ENCODE measurements at places on chromosomes 6 and 20.

DNA sequence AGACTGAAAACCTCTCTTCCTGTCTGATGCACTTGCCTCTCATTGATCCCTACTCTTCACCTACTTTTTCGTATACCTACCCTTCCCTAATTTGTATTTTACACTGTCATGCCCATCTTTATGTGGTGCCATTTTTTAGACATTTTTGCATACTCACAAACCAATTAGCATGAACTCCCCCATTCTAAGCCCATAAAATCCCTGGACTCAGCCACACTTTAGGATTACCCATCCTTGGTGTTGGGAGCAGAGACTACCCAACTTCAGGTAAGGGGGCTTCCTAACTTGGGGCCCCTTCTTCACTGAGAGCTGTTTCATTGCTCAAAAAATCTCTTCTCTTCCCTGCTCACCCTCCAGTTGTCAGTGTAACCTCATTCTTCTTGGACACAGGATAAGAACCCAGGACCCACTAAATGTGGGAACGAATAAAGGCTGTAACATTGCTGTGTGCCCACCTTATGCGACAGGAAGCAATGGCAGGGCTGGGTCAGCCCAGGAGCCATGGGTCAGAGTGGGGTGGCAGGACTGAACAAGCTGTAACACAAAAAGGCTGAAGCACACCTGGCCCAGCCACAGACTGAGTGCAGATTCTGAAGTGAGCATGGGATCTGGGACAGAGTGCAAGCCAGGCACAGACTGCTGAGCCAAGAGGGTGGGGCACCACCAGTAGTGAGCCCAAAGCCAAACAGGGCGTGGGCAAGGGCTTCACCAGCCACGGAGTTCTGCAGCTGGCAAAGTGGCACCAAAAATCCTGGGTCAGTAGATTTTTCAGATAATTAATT is 789.1 kb upstream of the HS3ST5 start:
- no peaks in the 10 kb centered on the region for H3K36me3 ChIP-seq
- H3K4me1 ChIP-seq = no peaks in the 10 kb centered on the region
- H3K27ac ChIP-seq = no peak overlapping the region
- no peaks in the 10 kb centered on the region for H3K27me3 ChIP-seq

- no peaks in the 10 kb centered on the region for H3K4me1 ChIP-seq
- H3K4me3 ChIP-seq = no peak overlapping the region
- no peak for DNase-seq
- no peaks in the 10 kb centered on the region for H3K36me3 ChIP-seq
- no peak overlapping the region for H3K27ac ChIP-seq
- H3K27me3 ChIP-seq = no peaks in the 10 kb centered on the region
These were observed 81.7 kb downstream of the COL9A1 start for GRCh38 chr6:70221025-70221714.

GRCh38 chr6:168884050-168884645 is 369.5 kb downstream of the THBS2 start:
- no peaks in the 10 kb centered on the region for H3K4me1 ChIP-seq
- H3K4me3 ChIP-seq = peak overlapping the region; percentile 44
- peak; percentile 6 for DNase-seq
- H3K27ac ChIP-seq = no peak overlapping the region
- no peaks in the 10 kb centered on the region for H3K36me3 ChIP-seq

- DNase-seq = no peak
- no peaks in the 10 kb centered on the region for H3K4me1 ChIP-seq
- H3K4me3 ChIP-seq = no peak overlapping the region
- peaks cover 71% of the 10 kb centered on the region for H3K36me3 ChIP-seq
These were observed 95.9 kb downstream of the FAM120B start for GRCh38 chr6:170402318-170403040.

- no peaks in the 10 kb centered on the region for H3K36me3 ChIP-seq
- H3K4me3 ChIP-seq = no peak overlapping the region
- H3K27ac ChIP-seq = no peak overlapping the region
These were observed 27.4 kb downstream of the EPHA7 start for GRCh38 chr6:93391965-93392364.

GRCh38 chr20:59836767-59837166 is 96.7 kb downstream of the SYCP2 start:
- no peak overlapping the region for H3K27ac ChIP-seq
- no peaks in the 10 kb centered on the region for H3K36me3 ChIP-seq
- peaks cover 18% of the 10 kb centered on the region for H3K27me3 ChIP-seq
- H3K4me3 ChIP-seq = no peak overlapping the region

GRCh38 chr6:14436592-14437132 is 319.1 kb downstream of the CD83 start:
- H3K36me3 ChIP-seq = no peaks in the 10 kb centered on the region
- H3K27me3 ChIP-seq = no peaks in the 10 kb centered on the region
- no peaks in the 10 kb centered on the region for H3K4me1 ChIP-seq
- H3K4me3 ChIP-seq = no peak overlapping the region
- no peak for DNase-seq
- H3K27ac ChIP-seq = no peak overlapping the region

DNA sequence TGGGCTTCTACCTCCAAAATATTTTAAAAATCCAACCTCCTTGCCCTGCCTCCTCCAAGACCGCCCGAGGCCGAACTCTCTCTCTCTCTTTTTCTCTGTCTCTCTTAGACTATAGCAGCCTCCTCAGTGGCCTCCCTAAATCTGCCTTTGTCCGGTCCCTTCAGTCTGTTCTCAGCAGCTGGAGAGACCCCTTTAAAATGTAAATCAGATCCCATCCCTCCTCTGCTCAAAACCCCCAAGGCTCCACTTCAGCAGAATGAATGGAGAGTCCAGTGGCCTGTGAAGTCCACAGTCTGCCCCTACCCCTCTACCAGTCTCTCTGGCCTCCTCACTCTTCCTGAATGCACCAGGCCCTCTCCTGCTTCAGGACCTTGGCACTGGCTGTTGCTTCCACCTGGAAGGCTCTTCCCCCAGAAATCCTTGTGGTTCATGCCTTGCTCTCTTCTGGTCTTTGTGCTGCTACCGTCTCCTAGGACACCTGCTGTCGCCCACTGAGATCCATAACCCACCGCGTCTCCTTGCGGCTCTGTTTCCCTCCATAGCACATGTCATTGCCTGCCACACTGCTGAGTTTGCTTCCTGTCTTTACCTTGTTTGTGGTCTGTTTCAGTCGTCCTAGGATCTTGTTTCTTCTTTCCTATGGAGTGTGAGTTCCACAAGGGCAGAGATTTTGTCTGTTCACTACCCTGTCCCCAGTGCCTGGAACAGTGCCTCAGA is 6.0 kb downstream of the MLN start:
- DNase-seq = no peak
- H3K4me1 ChIP-seq = no peaks in the 10 kb centered on the region
- H3K27ac ChIP-seq = no peak overlapping the region
- H3K4me3 ChIP-seq = no peak overlapping the region

DNA sequence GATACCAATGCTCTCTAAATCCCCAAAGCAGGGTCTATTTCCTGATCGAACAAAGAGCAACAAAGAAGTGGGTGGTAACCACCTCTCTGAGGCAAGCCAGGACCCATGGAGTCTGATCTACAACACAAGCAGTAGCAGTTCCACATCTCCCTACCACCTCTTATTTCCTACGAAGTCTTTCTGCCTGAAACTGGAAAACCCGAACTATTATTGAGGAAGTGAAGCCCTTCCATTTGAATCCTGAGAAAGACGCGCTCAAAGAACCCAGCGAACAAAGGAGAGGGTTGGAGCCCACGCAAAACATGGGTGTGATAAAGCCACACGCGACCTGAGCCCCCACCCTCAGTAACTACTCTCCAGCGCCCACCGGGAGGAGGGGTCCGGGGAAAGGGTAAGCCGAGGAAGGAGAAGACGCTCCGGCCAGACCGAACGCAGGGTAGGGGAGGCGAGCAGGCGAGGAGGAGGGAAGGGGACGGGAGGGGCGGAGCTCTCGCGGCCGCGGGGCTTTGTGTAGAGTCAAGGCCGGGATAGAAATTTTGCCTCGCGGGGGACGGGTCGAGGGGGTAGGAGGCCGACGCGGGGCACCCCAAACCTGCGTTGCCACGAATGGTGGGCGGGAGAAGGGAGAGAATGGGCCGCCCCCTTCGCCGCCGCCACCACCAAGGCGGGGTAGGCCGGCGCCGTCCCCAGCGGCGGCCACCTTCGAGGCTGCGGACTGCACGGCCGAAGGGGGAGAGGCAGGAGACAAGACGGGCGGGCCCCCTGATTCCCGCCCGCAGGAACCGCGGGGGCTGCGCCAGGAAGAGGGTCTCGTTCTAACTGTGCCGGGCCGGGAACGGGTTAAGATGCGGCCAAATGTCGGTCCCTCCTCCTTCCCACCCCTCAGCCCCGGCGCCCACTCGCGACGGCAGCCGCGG is 802 bp downstream of the HDAC2 start:
- no peaks in the 10 kb centered on the region for H3K36me3 ChIP-seq
- H3K4me1 ChIP-seq = peaks cover 23% of the 10 kb centered on the region
- no peaks in the 10 kb centered on the region for H3K27me3 ChIP-seq
- peak; percentile 71 for DNase-seq
- H3K27ac ChIP-seq = peak overlapping the region; percentile 90
- peak overlapping the region; percentile 89 for H3K4me3 ChIP-seq

DNA sequence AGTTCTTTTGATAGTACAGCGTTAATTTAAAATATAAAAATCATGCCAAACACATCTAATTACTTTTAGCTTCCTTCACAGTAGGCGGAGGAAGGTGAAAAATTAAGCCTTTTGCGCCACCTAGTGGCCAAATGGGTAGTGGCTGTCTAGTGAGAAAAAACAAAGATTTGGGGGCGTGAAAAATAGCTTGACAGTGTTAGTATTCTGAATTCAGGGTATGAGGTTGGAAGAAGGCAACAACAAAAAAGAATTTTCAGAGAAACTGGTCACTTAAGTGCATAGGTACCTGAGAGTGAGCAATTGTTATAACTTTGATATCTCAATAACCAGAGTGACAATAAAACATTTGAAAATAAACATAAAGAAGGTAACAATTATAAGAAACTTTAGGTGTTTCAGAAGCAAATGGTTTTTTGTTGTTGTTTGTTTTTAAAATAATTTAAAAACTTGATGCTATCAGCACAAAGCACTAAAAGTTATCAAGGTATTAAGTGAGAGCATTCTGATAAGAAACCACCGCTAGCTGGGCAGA is 14.3 kb downstream of the PSMB9 start:
- H3K27me3 ChIP-seq = peaks cover 4% of the 10 kb centered on the region
- H3K4me3 ChIP-seq = no peak overlapping the region
- DNase-seq = peak; percentile 76
- H3K4me1 ChIP-seq = peaks cover 14% of the 10 kb centered on the region
- no peak overlapping the region for H3K27ac ChIP-seq

Data from CD14-positive monocyte (primary cell).